ENCODE measurements at places on chromosomes 6 and 20.

- no peak for DNase-seq
These were observed 247.2 kb downstream of the LAMA2 start for GRCh38 chr6:129130106-129130505.

DNA sequence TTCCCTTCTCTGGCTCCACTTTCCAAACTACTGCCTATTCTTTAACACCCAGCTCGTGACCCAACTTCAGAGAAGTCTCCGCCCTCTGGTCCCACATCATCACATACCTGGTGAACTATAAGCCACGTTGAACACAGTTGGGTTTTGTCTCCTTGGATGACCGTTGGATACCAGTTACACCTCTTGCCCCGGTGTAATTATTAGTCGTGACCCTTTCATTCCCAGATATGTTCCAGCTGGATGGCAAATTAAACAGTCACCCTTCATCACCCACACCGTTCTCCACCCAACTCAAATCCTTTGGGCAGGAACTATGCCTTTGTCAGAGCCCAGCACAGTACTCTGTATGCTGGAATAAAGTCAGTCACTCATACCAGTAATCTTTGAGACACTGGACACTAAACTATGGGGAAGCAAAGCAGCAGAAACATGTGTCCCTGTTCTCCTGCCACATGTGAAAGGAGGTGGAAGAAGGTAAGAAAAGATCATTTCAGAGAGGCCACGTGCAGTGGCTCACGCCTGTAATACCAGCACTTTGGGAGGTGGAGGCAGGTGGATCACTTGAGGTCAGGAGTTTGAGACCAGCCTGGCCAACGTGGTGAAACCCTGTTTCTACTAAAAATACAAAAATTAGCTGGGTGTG lies 22.5 kb downstream of the PLAGL2 start:
- DNase-seq: no peak

DNA sequence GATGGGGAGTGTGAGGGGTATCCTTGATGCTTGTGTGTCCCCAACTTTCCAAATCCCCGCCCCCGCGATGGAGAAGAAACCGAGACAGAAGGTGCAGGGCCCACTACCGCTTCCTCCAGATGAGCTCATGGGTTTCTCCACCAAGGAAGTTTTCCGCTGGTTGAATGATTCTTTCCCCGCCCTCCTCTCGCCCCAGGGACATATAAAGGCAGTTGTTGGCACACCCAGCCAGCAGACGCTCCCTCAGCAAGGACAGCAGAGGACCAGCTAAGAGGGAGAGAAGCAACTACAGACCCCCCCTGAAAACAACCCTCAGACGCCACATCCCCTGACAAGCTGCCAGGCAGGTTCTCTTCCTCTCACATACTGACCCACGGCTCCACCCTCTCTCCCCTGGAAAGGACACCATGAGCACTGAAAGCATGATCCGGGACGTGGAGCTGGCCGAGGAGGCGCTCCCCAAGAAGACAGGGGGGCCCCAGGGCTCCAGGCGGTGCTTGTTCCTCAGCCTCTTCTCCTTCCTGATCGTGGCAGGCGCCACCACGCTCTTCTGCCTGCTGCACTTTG lies at the start of gene TNF:
Gene TNF (plus strand): TSS at position 231 of the 567 bp plus-strand sequence. CDS start 177 bp downstream, at position 408.
- DNase-seq: no peak

DNA sequence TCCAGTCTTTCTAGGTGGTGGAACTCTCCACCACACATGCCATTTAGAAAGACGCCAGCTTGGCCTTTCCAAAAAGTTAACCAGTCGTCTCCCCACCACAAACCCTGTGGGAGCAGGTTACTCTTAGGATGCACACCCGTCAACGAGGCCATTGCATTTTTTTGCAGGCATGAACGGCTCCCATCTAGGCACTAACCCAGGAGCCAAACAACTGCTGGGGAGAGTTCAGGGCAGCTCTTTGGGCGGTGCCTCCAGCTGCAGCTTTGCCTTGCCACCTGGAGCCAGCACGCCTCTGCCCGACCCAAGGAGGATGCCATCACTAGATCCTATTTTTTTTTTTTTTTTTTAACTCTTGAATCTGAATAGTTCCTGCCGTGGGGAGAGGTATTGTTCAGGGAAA lies 39.9 kb downstream of the TBC1D7 start:
- DNase-seq: no peak
